CD8-positive, alpha-beta memory T cell (primary cell): ENCODE measurements at places on chromosomes 16 and 17.

DNA sequence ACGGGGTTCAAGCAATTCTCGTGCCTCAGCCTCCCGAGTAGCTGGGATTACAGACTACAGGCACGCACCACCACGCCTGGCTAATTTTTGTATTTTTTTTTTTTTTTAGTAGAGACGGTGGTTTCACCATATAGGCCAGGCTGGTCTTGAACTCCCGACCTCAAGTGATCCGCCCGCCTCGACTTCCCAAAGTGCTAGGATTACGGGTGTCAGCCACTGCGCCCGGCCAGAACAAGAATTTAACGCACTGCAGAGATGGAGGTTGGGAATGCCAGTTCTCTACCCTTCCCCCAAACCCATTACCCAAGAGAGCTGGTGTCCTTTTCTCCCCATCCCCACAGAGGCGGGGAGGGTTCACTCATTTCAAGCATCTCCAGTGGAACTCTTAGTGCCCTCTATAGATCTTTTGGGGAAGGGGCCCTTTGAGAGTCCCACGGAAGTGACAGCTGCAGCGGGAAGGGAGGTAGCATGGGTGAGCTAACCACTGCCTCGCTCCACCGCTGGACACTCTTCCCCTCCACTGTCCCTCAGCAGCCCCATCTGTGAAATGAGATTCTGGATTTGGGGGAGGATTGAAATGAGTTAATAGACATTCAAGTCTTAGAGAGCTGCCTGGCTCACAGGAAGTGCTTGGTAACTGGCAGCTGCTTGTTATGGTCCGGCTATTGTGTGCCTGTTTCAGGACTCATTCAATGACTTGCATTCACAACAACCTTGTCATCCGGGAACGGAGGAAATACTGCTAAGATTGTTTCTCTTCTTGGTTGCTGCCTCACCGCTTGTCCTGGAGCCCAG lies 3.5 kb upstream of the UBALD2 start:
- no peak for DNase-seq

GRCh38 chr17:68200689-68201417 lies 47.0 kb upstream of the AMZ2 start:
- peak; percentile 71 for DNase-seq

GRCh38 chr17:82120148-82120547 lies 22.1 kb upstream of the FASN start:
- no peak for DNase-seq

DNA sequence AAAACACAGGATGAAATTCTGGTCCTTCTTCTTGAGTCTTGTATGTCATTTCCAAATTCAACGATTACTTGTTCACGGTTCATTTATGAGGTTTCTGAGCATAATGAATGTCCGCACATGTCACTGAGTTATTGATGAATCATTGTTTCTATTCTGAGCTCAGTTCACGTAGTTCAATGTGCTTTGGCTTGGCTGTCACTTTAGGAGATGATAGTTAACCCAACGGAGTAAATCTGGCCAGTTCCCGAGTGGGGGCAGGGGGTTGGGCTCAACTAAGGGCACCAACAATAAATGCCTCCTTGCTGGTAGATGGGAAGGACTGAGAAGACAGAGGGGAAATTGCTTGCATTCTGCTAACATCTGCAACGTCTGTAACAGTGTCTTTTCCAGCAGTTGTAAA lies 239.4 kb upstream of the HSBP1 start:
- DNase-seq: no peak

GRCh38 chr16:77736879-77737278 lies 14.6 kb downstream of the NUDT7 start:
- no peak for DNase-seq

- DNase-seq: no peak
These were observed 13.8 kb downstream of the ITGB3 start for GRCh38 chr17:47267354-47267828.

DNA sequence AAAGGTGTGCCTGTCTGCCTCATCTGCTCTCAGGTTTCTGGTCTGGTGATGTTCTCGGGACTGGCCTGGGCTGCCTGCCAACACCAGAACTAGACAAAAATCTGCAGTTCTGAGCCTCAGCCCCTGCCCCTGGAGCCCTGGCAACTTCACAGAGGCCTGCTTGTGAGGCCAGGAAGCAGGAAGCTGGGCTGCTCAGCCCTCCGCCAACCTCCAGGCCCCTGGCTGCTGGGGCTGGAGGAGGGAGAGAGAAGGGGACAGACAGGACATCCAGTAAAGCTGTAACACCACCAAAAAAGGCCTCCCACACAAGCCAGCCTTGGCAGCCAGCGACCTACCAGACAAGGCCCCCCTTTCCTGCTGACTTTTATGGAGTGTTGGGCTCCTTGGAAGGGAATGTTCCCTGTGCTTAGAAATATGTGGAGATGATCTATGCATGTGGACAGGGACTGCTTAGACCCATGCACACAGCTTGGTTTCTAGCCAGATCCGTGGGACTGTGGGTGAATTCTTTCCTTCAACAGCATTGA lies 157.6 kb downstream of the XYLT1 start:
- DNase-seq: no peak

GRCh38 chr17:50169121-50169764 lies 3.4 kb downstream of the SGCA start:
- peak; percentile 68 for DNase-seq

DNA sequence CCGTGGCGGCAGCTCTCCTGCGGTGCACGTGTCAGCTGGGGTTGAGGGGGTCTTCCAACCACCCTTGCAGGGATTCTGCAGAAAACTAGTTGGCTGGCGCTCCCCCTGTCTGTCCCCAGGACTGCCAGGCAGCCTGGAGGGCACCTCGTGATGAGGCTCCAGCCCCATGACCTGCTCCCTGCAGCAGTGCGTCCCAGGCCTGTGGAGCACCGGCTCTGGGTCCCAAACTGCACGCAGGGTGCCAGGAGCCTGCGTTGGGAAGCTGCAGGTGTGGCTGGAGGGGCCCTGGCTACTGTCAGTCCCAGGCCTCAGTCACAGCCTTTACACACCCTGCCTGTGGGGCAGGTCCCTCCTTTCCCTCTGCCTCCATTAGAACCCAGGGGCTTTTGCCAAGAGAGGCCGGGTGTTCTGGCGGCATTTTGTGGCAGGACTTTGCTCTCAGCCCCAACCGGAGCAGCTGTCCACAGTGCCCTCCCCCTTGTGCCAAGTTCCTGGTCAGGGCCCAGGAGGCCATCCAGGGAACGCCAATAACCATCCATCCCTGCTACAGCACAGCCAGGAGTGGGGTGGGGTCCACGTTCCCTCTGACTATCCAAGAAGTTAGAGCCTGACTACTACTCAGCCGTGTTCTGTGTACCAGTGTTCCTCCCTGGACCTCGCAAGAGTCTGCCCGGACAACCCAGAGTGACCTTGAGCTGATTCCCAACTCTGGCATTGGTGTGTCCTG lies 9.2 kb downstream of the CHMP6 start:
- DNase-seq: no peak

DNA sequence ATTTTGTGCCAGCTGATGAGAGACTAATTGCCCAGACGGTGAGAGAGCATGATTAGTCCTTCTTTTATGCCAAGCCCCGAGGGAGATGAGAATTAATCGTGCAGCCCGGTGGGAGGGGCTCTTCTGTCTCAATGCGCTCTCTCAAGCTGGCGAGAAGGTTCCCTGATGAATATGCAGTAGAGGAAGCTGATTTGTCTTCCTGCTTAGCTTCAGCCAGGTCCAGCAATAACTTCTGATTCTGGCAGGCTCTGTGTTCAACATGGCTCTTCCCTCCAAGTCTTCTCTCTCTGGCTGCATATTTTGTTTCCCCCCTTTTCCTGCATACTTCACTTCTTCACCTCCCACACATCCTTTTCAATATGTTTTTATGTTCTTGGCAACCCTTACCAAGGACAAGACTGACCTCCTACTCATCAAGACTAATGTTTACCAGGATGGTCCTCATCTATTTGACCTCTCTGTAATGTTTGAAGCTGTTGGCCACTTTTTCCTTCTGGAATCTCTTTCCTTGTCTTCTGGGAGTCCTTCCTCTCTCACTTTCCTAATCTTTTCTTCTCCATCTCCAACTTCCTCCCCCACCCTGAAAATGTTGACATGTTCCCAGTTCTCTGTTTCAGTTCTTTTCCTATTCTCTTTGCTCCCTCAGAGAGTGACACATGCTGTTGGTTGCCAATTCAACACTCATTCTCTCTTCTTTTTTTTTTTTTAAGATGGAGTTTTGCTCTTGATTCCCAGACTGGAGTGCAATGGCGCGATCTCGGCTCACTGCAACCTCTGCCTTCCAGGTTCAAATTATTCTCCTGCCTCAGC lies 33.1 kb downstream of the ARL4D start:
- DNase-seq: no peak

DNA sequence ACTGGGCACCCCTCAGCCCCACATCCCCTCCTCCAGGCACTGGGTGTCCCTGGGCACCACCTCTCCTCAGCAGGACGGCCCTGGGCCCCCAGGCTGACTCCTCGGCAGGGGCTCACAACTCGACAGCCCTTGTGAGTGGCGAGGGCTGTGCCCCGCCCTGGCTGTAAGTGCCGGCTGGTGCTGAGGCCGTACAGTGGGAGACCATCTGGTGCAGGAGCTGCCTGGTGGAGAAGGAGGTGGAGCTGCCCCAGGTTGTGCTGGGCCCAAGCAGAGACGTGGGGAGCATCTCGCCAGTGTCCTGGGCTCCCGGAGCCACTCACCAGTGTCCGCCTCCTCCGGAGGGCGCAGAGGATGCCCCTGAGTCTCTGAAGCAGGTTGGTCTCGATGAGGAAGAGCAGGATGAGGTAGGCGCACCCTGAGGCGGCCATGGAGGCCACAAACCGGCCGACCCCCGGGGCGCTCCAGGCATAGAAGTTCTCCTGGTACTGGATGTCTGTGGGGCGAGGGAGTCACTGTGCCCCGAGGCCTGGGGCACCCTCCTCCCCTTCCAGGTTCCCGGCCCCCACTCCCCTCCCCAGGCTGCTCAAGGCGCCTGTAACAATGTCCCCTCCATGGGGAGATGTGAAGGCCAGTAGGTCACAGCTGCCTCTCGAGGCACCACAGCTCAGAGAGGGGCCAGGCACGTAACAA lies 15.1 kb upstream of the RNPS1 start:
- no peak for DNase-seq

DNA sequence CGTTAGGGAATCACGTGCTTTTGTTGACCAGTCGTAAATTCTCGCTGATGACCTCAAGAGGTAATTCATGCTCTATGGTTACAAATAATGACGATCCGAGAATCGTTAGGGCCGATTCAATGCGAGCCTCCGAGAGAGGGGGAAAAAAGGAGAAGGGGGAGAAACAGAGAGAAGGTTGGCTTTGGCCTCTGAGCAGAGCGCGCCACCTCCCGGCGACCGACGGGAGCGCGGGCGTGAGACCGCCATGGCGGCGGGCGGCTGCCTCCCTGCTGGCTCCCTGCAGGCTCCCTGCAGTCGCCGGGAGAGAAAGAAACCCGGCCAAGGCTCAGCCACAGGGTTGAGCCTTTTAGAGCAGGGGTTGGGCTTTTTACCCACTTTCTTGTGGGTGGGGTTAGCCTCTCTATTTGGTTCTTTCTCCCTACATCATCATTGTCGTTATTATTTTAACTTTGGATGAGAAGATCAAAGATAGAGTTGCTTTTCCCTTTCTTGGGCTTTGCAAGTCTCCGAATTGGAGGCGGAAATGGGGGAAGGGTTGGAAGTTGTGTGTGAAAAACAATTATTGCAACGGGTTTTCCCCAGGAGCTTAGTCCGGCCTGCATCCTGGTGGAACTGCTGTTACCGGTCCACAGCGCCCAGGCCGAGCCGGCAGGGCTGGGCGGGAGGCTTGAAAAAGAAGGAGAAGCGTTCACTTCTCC lies 410 bp upstream of the HOXB5 start:
- peak; percentile 81 for DNase-seq

DNA sequence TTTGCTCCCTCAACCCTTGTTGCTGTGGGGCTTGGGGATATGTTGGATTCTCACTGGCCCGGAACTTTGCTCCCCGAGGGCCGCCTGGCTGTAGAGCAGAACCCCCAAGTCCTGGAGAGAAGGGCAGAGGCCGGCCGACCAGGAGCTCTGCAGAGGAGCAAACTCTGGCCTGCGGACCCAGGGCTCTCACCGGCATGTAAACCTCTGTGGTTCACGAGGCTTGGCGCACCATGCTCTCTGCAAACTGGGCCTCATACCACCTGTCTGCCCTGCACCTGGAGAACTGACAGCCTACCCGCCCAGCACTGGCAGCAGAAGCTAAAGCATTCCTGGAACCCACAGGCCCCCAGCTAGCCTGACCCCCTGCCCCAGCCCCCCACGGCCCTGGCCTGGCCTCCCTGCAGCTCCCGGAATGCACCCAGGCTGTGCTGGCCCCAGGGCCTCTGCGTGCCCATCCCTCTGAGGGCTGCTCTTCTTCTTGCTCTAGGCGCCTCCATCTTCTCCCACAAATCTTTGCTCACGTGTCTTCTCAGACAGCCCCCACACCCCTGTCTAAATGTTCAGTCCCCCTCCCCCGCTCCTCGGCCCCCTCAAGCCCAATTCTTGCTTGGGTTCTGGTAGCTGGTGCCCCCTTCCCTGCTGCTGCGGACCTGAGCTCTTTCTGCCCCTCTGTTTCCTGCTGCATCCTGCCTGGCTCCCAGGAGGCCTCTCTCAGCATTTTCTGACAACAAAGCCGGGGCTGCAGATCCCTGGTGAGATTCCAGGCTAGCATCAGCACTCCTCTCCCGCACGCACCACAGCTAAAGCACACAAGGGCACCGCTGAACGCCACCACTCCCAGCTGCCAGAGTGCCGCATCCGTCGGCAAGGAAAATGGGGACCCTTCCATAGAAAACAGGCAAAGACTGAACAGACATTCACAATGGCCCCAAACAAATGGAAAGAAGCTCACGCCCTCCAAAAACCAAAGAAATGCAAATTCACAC lies 23.3 kb downstream of the ACTG1 start:
- no peak for DNase-seq

- no peak for DNase-seq
These were observed 11.0 kb downstream of the KRT32 start for GRCh38 chr17:41456204-41456603.

GRCh38 chr16:20372701-20373100 lies 20.2 kb upstream of the UMOD start:
- DNase-seq: no peak

DNA sequence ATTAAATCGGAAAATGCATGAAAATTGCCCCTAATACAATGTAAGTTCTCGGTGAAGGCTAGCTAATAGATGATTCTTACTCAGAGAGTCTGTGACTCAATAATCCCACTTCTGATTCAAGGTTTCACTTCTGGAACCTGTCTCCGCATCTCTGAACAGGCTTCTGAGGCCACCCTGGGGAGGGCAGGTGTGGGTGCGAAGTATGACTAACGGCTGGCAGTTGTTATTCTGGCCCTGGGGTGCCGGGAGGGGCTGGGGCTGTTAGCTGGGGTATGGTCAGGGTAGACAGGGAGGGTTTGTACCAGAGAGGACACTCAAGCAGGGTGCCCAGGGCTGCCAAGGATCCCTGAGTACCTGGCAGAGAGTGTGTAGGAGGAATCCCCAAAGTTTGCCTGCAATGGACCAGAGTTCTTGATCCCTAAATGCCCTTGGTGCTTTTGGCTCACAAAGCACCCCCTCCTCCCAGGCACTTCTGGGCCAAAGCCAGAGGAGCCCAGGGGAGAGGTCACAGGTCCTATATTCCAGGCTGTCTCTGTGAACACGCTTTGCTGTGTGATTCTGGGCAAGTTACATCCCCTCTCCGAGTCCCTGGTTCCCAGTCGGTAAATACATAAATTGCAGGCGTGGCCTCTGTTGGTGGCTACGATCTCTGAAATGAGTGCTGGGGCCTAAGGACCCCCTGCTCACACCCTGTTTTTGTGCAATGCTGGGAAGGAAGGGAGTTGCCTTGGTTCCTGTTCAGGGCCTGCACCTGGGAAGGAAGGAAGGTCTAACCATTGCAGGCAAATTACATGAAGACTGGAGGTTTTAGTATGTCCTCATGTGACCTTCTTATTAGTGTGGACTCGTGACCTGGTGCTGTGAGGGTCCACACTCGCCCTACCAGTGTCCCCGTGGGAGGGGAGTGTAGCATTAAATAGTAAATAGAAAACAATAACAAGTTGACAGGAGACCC lies 49.9 kb upstream of the CPNE2 start:
- peak; percentile 64 for DNase-seq

GRCh38 chr17:56172517-56172982 lies 19.3 kb downstream of the ANKFN1 start:
- no peak for DNase-seq
